NCI-H748 treated with DMSO at 0.1 percent for 48 hours (cell line): ENCODE measurements at places on chromosomes 1 and 21.

- DNase-seq: no peak
Observed at GRCh38 chr1:5571438-5571837, 420.8 kb downstream of the NPHP4 start.

DNA sequence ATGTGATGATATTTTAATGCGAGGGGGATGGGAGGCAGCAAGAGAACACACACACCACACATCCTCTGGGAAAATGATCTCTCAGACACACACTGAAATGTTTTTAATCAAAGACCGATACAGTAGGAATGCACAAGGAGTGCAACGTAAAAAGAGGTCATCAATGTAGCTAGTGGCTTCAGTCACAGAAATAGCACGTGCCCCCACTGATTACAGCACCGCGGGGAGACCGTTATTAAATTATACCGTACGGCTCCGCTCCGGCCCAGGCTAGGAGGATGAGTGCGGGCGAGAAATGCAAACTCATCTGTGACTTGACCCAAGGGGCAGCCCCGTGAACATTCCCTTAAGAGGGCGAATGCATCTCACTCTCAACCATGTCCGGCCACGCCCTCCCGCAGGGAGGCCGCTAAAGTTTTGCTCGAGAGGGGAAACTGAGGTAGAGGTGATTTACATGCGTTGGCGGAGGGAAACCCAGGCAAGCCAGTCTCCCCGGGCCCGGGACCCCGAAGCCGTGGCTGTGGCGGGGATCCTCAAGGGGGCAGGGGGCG is 552 bp downstream of the UBR4 start:
- no peak for DNase-seq

DNA sequence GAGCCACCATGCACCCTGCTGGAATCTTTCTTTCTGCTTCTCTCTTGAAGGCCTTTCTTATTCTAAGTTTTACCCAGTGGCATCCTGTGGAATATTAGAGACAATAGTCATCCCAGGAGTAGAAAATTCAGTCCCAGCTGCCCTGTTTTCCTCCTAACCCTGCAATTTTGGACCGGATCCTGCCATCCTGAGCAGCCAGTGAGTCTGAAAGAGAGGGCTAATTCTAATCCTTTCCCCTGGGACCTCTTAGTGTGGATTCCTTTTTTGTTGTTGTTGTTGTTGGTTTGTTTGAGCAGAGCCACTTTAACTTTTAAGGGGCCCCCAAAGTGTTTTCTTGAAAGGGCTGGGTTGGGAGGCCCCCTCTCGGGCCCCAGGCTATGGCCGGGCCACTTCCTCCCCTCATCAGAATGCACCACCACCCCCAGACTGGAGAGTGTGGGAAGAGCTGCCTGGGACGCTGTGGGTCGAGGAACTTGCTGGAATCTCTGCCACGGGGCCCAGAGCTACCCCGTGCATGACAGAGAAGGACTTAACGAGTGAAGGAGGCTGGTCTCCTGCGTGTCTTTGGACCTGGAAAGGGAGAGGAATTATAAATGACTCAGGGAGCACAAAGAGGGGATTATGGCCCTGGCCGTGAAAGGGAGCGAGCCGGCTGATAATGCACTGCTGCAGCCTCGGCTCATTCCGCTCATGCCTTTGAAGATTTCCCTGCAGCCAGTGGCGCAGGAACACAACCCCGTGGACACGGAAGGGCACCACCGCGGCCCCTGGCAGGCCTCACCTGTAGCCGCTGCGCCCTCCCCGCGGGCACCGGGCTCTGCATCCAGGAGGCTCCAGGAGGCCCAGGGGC is 81.0 kb upstream of the AKT3 start:
- no peak for DNase-seq

- no peak for DNase-seq
Observed at GRCh38 chr1:170634293-170634692, 29.6 kb upstream of the PRRX1 start.

DNA sequence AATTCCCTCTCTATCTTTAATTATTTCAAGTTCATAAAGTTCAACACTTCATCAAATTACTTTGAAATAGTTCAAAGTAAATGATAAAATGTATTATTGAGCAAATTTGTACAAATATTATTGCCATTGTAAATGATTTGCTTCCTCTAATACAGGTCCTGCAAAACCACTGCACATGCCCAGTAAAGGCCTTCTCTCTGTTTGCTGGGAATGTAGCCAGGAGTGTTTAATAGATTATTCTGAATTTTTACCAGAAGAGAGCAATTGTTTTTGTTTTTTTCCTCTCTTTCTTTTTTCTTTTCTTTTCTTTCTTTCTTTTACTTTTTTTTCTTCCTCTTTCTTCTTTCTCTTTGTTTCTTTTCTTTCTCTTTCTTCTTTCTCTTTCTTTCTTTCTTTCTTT is 486.3 kb downstream of the PTBP2 start:
- no peak for DNase-seq

GRCh38 chr1:98399218-98399617 is 262.3 kb upstream of the SNX7 start:
- no peak for DNase-seq

GRCh38 chr1:235098547-235098946 is 30.1 kb downstream of the TOMM20 start:
- DNase-seq: no peak

DNA sequence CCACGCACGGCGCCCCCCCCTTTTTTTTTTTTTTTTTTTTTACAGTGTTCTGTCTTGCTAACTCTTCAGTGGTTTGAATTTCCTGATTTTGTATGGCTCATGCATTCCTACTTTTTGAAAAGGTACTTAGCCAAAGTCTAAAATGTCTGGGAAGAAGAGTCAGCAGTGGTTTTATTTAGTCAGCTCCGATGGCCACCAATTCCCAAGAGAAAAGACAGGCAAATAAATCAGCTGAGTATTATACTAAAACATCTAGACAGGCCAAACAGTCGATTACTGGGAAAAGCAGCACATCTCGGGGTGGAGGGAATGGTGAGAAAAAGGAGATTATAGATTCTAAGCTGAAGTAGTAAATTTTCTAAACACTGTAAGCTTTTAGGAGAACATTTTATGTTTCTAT is 192.5 kb upstream of the ZRANB2 start:
- no peak for DNase-seq

GRCh38 chr1:156697481-156697880 is 7.9 kb downstream of the CRABP2 start:
- DNase-seq: no peak

DNA sequence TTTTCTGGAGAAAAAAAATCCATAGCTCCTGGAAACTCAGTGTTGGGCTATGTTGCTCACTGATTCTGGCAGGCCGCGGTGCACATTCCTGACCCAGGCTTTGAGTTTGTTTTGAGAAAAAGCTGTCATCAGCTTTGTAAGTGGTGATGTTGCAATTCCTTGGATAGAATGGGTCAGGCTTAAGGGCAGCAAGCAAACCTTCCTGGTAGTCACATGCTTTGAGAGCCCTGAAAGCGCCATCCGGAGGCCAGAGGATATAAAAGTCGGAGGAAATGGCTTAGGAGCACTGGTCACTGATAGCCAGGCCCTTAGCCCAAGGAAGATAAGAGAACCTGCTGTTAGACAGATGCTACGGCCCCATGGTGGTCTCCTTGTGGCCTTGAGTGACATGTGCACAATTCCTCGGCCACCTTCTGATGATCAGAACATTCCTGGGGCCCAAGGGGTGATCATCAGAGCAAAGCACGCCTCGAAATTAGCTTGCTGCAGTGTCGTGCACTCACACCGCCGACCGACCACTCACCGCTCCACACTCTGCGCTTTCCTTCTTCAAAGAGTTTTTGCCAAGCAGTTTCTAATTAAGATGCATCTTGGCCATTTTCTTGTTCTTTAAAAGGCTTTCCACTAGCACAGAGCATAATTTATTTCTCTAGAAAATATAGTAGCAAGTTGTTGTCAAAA is 78.6 kb downstream of the MAN1C1 start:
- DNase-seq: no peak

DNA sequence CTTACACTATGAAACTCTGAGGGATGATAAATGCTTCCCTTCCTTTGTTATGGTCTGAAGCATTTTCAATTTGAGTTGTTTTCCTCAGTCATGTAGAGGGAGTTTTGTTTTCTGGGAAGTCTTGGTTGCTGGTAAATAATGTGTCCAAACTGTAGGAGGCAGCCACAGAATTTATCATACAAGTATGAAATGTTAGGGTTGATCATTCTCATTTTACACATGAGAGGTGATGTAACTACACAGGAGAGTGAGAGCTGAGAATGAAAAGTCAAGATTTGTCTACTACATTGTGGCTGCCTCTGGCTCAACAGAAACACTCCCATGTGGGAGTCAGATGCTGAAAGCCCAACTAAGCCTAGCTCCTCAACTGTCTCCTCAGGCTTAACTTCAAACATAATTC is 182.5 kb upstream of the SGIP1 start:
- DNase-seq: no peak

GRCh38 chr1:230548357-230548756 is 93.9 kb upstream of the COG2 start:
- DNase-seq: no peak

DNA sequence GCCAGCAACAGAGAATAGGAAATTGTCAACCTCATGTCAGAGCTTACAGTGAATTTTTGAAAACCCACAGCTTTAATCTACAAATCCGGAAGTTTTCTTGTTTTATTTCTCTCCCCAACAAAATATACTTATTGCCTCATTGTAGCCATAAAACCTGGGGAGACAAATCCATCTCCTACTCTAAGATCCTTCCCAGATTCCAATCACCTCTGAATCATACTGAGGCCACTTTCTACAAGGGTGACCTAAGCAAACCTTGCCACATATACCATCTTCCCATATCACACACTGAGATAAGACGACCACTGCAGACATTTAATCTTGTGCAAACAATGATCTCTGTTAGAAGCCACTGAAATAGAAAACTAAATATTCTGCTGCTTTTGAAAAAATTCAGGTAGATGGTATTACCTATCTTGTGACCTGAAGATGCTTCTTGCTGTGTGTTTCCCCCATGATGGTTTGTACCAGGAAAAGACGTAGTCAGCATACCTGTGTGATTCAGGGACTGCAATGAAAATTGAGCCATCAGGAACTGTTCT is 171.5 kb upstream of the DUSP10 start:
- no peak for DNase-seq

- no peak for DNase-seq
Observed at GRCh38 chr1:60133848-60134247, 60.3 kb upstream of the C1orf87 start.

GRCh38 chr1:11132563-11133293 is 33.1 kb upstream of the EXOSC10 start:
- no peak for DNase-seq

DNA sequence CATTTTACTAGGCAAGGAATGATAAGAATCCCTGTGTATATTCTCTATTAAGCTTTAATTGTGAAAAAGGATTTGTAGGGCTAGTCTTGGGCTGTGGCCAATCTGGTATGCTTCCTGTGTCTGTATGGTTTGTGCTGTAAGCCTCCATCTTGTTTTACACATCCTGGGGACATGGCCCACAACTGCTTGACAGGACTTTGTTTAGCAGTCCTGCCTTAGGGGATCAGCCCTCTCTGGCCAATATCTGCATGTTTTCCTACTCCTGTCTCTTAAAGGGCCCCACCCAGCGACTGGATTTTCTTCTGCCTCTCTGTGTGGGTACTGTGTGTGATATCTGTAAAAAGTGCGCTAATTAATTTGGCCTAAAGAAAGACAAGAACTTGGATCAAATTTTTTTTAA is 813.2 kb downstream of the PLA2G4A start:
- DNase-seq: no peak

DNA sequence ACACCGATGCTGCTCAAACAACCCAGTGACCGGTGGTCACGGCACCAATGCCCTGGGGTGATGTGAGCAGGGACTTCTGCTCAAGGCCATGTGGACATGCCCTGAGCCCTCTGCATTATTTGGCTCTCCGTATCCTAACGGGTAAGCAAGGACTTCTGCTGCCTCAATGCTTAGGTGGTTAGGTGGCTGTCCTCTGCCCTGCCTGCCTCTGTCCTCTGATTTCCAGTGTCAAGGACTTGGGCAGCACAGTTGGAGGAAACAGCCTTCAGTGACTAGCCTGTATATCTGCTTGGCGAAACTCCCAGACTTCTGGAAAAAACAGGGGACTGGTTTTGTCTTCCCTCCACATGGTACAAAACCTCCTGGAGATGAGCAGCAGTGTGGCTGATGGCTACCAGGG is 34.5 kb downstream of the DNAJC11 start:
- DNase-seq: no peak

DNA sequence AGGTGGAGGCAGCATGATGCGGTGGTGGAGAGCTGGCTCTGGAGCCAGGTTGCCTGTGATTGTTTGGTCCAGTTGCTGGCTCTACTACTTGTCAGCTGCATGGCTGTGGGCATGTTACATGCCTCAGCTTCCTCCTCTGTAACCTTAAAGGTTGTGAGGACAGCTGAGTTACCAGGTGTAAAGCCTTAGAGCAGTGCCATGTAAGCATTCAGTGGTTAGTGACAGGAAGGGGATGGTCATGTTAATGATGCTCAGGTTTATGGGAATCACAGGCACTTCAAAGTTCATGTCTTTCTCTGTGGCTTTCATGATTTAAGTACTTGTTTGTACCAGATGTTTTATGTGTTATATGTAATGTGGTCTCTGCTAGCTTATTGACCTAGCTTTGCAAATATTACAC is 32.6 kb downstream of the PTGFRN start:
- no peak for DNase-seq

DNA sequence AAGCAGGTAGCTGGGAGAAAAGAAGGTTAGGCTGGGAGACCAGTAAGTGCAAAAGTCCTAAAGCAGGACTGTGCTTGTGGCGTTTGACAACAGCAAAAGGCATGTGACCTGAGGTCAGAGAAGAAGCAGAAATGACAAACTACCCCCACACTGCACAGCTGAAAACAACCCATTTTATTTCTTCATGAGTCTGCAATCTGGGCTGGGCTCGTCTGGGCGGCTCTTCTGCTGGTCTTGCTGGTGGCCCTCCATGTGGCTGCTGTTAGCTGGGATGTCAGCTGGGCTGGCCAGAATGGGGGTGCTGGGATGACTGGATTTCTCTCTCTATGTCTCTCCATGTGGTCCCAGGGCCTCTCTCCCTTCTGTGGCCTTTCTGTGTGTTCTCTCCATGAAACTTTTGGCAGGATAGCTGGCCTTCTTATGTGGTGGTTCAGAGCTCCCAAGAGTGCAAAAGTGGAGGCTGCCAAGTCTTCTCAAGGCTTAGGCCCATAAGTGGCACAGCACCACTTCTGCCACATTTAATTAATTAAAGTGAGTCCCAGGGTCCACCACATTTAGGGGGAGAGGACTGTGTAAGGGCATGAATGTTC is 128.6 kb downstream of the RIPK4 start:
- DNase-seq: no peak

DNA sequence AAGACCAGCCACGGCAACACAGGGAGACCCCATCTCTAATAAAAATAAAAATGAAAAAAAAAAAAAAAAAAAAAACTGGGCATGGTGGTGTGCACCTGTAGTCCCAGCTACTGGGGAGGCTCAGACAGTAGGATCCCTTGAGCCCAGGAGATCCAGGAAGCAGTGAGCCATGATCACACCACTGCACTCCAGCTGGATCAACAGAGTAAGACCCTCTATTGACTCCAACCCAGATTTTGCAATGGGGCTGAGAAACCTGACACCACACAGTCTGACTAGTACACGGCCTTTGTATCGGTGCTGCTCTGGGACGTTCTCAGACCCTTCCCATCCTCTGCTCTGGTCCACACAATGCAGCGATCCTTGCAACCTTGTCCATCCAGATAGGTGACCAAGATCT is 31.8 kb downstream of the SPATA21 start:
- no peak for DNase-seq
